CD4-positive, alpha-beta T cell treated with Interleukin-4 for 4 hours (primary cell): ENCODE measurements at places on chromosomes 12 and 14.
A peak's percentile ranks its signal among the peaks of the same experiment; 100 is the strongest.

DNA sequence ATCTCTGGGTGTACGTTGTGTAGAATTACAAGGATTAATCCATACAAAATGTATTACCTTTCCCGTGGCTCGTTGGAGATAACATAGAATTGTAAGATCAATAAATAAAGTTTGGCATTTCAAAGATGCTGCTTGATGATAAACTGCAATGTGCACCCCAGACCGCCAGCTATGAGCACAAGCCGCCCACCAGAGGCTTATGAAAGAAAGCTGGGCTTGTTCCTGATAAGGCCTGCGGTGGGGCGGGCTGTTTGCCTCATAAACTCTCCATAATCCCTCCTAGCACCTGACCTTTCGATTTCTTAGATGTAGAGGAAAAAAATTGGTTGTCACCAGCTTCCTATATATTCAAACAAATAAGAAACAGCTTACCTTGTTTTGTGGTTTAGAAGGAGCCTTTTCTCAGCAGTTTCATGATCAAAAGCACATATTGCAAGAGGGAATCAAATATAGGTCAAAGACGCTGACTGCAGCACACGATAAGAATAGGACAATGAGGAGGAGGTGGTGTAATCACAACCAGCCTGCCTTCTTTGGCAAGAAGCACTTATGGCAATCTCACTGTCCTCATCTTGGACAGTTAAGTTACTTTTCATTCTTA lies 293.6 kb downstream of the RMST start:
- no peak for DNase-seq

- DNase-seq: no peak
Observed at GRCh38 chr14:63897721-63898163, 44.9 kb downstream of the SYNE2 start.

DNA sequence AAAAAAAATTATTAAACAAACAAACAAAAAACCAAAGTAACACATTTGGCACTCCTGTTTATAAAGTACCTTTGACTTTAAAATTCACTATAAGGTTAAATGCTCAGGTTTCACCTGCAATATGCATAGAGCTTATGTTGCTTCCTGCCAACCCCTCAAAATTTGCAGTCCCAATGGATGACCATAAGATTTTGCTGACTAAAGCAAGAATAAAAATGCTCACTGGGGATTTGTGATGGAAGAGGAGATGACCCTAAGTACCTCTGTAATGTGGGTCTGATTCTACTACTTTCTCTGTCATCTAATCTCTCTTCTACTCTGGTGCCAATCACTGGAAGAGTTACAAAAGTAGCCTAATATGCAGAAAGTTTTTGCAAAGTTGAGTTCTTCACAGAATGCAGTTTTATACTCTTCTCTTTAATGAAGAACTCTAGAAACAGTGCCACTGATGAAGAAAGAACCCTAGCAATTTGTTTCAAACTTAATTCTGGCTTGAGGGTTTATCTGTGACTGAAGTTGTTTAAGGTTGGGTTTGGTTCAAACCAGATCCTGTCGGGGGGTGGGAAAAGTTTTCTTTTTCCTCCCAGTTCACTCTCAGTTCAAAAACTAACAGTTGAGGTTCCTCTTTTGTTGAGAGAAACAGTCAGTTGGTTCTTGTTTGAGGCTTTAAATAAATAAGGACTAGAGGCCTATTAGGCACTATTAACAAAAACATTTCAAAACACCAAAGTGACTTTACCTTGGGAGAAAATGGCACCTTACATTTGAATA lies 10.9 kb downstream of the WASHC3 start:
- DNase-seq: no peak

DNA sequence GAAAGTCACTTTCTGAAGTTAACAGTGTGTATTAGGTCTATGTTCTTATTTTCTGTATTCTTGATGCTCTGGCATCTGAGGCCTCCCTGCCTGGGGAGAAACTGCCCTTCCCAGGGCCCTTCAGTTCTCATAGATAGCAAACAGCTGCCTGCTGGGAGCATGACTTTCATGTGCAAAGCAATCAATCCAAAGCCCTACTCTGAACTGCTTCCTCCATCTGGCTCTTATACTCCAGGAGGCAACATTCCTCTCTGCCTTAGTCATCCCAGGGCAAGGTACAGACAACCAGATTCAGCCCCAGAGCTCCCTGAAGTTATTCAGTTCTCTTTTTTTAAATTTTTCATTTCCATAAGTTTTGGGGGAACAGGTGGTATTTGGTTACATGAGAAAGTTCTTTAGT lies 41.7 kb upstream of the RIN3 start:
- no peak for DNase-seq

GRCh38 chr12:103901518-103902173 lies 28.6 kb upstream of the HSP90B1 start:
- peak; percentile 52 for DNase-seq

DNA sequence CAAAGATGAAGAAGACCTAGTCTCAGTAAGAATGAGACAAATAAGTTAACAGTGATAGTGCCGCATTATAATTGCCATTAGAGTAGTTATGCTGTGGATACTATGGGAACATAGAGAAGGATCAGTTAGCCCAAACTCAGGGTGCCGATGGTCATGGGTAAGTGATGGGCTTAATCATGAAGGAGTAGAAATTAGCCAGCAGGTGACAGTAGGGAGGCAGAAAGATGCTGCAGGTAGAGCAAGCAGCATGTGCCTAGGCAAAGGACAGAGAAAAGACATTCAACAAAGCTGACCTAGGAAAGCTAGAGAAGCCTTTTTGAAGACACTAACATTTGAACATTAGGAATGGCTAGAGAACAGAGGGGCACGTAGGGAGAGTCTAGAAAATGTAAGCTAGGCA lies 30.6 kb upstream of the PTPRQ start:
- DNase-seq: no peak

- no peak for DNase-seq
Observed at GRCh38 chr12:49339464-49339861, 2.5 kb upstream of the C1QL4 start.

- DNase-seq: no peak
Observed at GRCh38 chr12:109738209-109738608, 24.6 kb downstream of the FAM222A start.

- no peak for DNase-seq
Observed at GRCh38 chr14:94593376-94593748, 12.1 kb downstream of the SERPINA5 start.
